ENCODE measurements at places on chromosomes 12 and 14.
A peak's percentile ranks its signal among the peaks of the same experiment; 100 is the strongest.

GRCh38 chr12:116140529-116140928 lies 137.0 kb downstream of the MED13L start:
- DNase-seq: no peak

DNA sequence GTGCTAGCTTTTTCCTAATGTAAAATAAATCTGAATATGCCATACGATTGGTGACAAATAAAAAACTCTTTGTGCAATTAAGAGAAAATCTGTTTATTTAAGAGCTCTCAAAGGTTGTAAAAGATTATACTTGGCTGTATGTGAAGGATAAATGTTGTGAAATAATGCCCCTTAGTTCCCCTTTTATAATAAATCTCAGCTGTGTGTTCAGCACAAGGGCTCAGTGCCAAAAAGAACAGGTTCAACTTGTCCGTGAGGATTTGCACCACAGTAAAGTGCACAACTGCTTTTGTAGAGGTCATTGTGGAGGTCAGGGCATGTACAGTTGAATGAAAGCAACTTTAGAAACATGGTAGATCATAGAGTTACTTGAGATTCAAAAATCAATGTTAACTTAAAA lies 118.6 kb downstream of the TRMT5 start:
- DNase-seq: no peak

GRCh38 chr14:51481643-51482042 lies 170.1 kb upstream of the FRMD6 start:
- no peak for DNase-seq

- DNase-seq: no peak
Observed at GRCh38 chr14:23984891-23985602, 3.7 kb upstream of the DHRS4L2 start.

- no peak for DNase-seq
Observed at GRCh38 chr12:126191949-126192348, 1126.7 kb downstream of the AACS start.

GRCh38 chr14:99475179-99475578 lies 5.5 kb downstream of the SETD3 start:
- no peak for DNase-seq

- DNase-seq: no peak
Observed at GRCh38 chr14:32635061-32635719, 303.5 kb upstream of the NPAS3 start.

GRCh38 chr12:131220331-131220685 lies 266.6 kb downstream of the ADGRD1 start:
- DNase-seq: no peak

- DNase-seq: no peak
Observed at GRCh38 chr12:43113616-43114015, 438.4 kb downstream of the ADAMTS20 start.

GRCh38 chr12:52557476-52557875 lies 4.5 kb upstream of the KRT71 start:
- no peak for DNase-seq

- no peak for DNase-seq
Observed at GRCh38 chr12:19191089-19191488, 61.6 kb downstream of the PLEKHA5 start.

GRCh38 chr12:132315507-132315906 lies 13.9 kb downstream of the GALNT9 start:
- no peak for DNase-seq

DNA sequence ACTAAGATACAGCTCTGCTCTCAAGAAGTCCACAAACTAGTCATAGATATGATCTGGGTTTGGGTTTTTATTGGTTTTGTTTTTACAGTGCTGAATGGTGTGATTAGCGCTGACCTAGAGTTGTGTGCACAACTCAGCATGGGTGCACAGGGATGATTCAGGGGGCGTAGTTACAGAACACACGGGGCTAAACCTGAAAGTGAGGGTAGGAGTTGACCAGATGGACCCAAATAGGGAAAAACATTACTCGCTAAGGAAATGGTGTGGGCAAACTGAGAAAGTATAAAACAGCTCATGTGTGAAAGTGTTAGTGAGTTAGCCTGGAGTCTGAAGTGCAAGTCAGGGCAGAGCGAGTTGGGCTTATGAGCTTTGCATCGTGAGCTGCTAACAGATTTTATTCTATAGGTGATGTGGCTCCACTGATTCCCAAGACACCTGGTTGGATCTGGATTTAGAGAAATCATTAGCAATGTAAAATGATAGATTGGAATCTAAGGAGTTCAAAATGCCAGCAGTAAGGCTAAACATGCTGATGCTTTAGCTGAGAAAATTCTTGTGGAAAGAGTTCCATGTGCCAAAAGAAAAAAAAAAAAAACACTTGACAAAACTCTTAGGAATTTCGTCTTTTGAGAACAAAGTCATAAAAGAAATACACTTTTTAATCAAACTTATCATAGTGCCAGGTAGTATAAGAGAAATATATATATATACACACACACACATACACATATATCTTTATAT lies 134.9 kb downstream of the SLC5A8 start:
- DNase-seq: no peak

GRCh38 chr12:97283297-97283696 lies 179.3 kb upstream of the RMST start:
- no peak for DNase-seq

DNA sequence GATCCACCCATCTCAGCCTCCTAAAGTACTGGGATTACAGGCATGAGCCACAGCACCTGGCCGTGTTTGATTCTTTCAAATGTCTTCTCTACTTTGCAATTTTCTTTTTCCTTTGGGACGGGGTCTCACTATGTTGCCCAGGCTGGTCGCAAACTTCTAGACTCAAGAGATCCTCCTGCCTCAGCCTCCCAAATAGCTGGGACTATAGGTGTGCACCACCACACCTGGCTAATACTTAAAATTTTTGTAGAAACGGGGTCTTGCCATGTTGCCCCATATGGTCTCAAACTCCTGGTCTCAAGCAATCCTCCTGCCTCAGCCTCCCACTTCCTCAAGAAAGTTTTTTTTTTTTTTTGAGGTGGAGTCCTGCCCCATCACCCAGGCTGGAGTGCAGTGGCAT lies 1.7 kb downstream of the GATC start:
- DNase-seq: no peak

DNA sequence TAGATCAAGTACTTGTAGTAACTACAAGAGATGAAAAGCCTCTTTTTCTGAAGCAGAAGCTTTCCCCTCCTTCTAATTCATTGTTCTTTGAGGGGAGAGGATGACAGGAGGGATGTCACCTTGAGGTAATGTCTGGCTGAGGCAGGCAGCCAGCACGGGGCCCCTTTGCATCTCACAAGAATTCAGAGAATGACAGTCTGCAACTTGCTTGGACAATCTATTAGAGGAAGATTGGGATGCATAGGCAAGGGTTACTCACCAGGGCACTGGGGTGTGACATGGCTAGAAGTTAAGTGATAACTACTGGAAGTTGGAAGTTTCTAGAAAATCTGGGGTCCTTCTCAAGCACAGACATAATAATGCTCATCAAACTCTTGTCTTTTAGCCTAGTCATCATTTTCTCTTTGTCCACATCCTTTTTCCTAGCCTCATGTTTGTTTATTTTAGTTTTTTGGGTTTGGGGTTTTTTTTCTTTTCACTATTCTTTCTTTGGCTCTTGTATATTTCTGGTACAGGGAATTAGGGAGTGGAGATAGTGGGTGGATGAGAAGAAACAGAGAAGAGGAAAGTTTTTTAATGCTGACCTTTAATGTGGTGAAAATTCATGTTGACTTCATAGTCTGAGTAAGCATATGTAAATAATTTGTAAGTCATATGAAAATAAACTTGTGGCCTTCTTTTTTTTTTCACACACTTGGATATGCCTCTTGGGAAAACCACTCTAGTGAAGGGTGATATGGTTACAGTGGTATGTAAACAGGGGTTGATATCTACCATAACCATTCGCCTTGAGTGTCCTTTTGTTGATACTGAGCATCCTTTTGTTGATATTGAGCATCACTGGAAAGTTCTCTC lies 55.1 kb downstream of the TTLL5 start:
- no peak for DNase-seq

DNA sequence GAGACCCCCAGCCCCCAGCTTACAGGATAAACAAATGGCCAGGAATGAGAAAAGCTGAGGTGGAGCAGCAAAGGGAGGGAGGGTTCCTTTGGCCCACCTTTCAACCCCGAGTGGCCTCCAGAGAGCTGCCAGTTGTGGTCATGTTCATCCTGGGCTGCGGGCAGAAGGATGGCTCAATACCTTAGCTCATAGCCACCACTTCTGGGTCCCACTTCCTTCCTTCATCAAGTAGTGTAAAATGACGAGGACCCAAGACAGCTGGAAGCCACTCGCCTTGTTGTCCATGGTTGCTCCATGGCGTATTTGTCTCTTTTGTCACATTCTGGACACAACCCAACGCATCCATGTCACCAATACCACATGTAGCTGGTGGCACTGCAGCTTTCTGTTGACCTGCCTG lies 24.2 kb downstream of the CRACR2A start:
- no peak for DNase-seq

DNA sequence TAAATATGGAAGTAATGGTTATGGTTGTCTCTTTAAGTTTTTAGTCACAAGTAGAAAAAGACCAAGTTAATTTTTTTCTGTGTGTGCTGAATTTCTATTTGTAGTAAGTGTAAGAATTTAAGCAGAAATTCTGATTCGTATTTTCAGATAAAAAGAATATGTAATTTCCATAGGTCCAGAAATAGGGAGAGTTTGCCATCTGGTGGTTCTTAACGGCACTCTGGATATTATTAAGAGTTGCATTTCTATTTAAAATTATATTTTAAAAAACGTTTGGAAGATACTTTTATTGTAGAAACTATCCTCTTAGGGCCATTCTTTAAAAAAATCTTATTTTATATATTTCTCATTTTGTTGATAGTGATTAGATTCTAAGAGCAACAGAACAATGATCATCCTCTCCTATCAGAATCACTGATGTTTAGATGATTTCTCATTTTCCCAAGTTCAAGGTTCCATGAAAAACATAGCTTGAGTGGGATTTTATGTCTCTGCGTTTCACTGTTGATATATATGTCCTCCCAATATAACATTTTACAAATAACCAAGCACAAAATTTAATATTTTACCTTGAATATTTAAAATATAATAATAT lies 88.3 kb downstream of the LRRK2 start:
- DNase-seq: no peak

DNA sequence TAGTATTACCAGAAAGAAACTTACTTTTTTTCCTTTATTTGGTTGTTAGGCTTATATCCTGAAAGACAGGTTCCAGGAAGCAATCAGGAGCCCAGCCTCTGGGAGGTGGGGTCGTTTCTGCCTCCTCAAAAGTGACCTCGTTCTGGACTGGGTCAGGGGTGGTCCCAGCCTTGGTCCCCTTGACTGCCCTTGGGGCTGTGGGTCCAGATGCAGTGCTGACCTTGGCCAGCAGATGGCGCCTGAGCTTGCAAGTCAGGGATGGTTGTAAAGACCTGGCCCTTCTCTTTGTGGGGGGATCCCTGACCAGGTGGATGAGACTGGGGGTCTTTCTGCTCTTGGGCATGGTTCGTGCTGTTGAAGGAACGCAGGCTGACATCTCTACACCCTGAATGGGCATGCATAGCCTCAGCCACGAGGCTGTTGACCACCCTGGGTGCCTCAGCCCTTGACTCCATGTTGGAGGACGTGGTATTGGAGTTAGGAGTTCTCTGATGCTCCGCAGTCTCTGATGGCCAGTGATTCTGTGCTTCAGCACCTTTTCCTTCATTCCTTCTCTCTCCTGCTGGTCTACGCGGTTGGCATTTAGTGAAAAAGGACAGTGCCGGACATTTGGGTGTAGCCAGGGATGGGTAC lies 62.4 kb downstream of the ADCK1 start:
- DNase-seq: peak; percentile 90

DNA sequence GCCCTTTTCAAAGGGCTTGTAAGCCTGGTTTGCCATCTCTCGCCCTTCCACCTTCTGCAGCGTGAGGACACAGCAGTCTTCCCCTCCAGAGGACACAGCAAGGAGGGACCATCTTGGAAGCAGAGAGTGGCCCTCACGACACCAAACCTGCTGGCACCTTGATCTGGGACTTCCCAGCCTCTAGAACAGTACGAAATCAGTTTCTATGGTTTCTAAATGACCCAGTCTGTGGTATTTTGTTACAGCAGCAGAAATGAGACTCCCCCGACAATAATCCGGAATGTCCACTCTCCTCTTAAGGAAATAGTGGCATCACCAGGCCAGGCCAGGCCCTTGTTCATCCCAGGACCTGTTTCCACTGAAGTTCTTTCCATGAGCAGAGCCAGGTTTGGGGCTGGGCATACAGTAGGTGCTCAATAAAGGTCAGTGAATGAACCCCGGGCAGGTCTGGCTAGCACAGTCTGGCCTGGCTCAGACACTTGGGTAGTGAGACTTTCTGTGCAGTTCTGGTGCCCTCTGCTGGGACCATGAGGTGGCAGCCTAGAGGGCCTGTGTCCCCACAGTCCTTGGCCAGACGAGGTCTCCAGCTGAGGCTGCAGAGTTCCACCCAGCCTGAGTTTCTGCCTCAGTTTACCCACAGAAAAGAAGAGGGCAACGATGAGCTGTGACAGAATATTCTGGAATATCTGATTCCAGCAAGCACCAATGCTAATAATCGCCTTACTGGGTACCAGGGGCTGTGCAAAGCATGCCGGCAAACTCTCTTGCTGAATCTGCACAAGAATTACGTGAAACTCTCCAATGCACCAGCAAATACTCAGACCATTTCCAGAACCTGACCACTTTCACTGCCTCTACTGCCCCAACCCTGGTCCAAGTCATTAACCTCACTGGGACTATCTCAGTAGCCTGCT lies 14.0 kb downstream of the ABCB9 start:
- DNase-seq: peak; percentile 67

DNA sequence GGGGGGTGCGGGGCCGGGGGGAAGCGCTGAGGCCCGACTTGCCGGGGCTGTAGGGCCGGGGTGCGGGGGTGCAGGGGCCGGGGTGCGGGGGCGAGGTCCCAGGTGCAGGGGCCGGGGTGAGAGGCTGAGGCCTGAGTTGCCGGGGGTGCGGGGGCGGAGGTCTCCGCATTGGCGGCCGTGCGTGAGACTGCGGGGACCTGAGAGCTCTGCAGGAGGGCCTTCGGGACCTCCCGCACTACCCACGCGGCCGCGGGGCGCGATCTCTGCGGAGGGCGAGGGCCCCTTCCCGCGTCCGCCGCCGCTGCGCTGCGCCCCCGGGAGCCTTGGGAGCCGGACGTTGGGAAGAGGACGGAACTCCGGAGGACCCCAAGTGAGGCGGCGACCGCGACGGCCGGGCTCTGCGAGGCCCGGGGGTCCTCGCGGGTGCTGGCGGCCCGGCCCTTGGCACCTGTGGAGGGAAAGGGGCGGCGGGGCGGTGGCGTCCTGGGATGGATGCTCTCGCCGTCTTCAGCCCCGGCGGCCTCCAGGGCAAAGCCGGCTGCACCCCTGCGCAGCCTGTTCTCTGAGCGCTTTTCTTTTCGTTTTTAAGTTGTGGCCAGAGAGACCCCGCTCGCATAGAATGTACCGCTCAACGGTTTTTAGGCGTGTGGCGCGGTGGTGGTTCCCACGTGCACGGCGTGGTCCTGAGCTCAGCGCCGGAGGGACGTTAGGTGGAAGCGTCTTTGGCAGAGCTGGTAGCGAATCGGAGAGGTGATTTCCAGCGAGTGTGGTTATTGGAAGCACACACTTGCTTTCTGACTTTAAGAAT lies 1.3 kb downstream of the PIWIL1 start:
- DNase-seq: no peak

GRCh38 chr14:91332986-91333649 lies 84.5 kb downstream of the CCDC88C start:
- no peak for DNase-seq

GRCh38 chr12:88420457-88420856 lies 159.8 kb downstream of the KITLG start:
- no peak for DNase-seq

Data from neural crest cell (in vitro differentiated cells).